Non-pigmented ciliary epithelial cell (primary cell): ENCODE measurements at places on chromosomes 11 and 22.

DNA sequence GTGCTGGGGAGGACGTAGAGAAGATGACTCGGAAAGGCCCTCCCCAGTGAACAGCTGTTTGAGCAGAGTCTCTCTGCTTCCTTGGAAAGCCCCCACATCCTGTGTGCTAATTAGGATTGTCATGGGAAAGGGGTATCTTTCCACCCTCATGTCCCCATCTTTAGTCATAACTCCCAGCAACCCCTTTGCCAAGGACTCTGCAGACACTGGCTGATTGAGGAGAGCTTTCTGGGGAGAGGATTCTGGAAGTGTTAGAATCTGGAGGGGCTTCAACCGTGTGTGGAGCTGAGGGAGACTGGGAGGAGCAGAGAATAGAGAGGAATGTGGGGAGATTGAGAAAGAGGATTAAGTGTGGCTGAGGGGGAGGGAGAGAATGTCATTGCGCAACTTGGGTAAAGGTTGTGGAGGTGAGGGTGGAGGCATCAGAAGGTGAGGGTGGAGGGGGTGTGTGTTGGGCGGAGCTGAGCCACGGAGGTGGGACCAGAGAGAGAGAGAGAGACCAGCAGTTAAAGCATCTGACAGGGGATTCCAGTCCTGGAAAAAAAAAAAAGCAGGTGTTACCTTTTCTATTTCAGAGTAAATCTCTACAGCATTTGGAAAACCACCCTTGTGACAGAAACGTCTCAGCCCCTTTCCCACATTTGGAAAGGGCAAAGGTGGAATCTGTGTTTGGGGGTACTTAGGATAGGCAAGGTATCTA is 2.2 kb downstream of the DTX4 start:
- DNase-seq = no peak

DNA sequence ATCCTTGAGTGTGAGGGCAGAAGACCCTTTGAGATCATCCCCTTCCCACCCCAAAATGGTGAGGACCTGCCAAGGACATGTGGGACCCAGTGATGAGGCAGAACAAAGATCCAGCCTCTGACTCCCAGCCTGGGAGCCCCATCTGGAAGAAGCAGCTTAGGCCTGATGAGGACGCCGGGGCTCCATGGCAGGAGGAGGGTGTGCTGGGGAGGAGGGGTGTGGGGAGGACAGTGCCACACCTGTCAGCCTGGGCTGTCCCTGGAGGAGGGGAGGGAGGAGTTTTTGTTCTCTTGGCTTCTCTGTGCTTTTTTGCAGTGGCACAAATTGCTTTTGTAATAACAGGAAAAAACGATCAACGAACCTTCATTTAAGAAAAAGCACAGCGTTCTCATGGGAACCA is 44.4 kb upstream of the DAGLA start:
- no peak for DNase-seq

- no peak for DNase-seq
These were observed 10.4 kb downstream of the GP1BB start for GRCh38 chr22:19733755-19734154.

DNA sequence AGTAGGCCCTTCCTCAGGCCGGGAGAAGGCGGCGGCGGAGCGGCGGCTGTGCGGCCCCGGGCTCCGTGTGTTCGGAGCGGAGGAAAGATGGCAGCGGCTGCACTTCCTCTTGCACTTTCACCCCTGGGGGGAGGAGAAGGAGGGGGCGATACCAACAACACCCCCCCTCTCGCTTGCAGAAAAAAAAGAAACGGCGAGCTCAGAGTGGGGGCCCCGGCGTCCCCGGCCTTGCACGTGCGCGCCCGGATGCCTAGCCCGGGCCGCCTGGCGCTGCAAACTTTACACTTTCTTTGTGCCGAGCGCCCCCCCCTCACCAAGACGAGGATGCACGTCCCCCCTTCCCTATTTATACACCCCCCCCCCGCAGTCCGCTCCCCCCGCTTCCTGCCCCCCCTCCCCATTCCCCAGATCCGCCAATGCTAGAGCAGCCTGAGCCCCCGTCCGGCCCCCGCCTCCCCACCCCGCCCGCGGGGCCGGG is at the start of gene PATZ1:
PATZ1 (minus strand) TSS at position 92 of the 478 bp plus-strand sequence. CDS start 744 bp downstream, outside the sequence.
- DNase-seq = no peak

GRCh38 chr11:96049426-96049825 is 125.5 kb upstream of the MTMR2 start:
- DNase-seq = no peak

DNA sequence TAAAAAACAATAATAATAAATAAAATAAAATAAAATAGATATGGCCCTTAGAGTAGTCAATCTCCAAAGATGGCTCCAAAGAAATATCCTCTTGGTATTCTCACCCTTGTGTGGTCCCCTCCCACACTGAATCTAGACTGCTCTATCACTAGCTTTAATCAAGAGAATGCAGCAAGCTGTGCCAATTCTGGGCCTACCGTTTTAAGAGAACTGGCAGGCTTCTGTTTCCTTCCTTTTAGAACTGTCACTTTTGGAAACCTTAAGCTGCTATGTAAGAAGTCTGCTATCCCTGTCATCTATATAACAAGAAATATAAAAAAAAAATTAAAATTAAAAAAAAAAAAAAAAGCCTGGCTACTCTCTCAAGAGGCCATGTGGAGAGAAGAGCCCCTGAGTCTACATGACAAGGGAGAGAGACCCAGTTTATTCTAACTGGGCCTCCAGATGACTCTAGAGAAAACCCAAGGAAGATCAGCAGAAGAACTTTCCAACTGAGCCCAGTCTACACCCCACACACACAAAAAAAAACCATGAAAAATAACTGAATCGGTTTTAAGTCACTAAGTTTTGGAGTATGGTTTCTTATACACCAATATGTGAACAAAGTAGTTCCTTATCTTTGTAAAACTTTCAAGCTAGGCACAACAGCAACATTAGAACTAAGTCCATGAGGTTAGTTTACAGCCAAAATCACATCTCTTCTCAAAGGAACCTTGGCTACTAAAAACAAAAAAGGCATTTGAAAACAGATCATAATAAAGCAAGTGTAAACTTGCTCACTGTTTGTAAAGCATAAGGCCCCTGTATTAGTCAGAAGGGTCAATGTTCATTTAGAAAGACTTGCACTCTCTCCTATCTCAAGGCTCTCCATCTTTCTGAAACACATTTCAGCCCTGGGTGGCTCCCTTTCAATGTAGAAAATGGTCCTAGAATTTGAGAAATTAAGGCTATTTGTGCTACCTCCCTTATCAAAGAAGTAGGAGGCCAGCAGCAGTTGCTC is 67.3 kb downstream of the AMBRA1 start:
- DNase-seq = no peak

DNA sequence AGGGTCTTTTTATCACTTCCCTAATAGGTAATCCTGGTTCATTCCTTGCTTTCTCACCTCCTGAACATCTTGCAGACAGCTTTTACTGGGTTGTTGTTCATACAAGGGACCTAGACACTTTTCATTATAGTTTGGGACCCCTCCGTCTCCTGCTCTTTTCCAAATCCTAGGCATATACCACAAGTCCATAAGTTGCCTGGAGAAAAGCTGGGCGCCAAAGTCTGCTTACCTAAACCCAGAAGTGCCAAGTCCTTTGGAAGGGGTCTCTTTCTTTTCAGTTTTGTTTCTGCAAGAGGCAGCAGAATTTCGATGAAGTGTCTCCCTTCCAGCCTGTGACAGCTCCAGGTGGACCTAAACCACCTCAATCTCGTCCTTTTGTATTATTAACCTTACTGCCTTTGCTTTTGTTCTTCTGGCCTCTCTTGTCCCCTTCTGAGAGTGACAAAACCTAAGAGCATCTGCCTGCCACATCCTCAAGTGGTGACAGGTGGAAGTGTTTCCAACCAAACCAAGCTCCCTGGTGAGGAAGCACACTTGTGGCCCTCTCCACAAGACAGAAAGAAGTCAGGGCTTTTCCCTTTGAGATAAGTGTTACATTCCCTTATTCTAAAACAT is 19.5 kb upstream of the P2RY6 start:
- DNase-seq = no peak

DNA sequence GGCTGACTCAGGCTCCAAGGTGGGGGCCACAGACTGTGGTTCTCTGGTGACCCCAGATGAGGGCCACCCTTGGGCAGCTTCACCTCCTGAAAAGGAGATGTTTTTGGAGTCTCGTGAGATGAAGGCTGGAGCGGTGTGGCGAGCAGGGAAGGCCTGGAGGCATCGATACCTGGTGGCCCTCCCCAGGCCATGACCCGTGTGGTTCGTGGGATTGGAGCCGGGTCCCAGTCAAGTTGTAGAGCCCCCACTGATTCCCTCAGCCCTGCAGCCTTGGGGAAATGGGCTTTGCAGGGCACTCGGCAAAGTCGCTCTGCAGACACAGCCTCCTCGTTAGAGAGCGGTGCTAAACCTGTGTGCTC is 1083.4 kb downstream of the BRD1 start:
- no peak for DNase-seq
